Stimulated activated naive B cell treated with anti-CD40 and anti-IgM and Interleukin-4, amounts not matched to agents 10 μg/mL and 1 μg/mL and 100 μg/mL, for 72 hours (primary cell): ENCODE measurements at places on chromosomes 3 and 15.

- no peak overlapping the region for H3K4me3 ChIP-seq
- no peak for DNase-seq
- no peak overlapping the region for H3K27ac ChIP-seq
- H3K27me3 ChIP-seq: peaks cover 67% of the 10 kb centered on the region
- H3K36me3 ChIP-seq: peaks cover 12% of the 10 kb centered on the region
Observed at GRCh38 chr3:158101335-158102241, 4.6 kb downstream of the SHOX2 start.

DNA sequence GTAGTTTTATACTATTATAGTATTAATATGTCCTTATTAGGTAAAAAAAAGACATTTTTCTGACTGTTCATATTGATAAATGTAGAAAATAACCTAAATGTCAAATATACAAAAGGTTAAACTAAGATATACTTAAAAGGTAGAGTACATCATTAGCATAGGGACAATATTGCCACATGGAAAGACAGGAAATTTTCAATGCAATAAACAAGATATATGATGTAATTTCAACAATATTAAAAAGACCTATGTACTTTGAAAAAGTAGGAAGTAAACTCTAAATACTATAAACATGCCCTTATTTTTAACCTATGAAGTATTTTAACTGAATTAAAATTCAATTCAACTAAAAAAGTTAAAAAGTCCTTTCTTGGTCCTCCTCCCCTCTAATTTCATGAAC, 1.9 kb downstream of the SPG11 start:
- DNase-seq: no peak
- H3K36me3 ChIP-seq: peaks cover 11% of the 10 kb centered on the region
- peaks cover 25% of the 10 kb centered on the region for H3K4me1 ChIP-seq
- no peaks in the 10 kb centered on the region for H3K27me3 ChIP-seq
- peak overlapping the region; percentile 59 for H3K27ac ChIP-seq

DNA sequence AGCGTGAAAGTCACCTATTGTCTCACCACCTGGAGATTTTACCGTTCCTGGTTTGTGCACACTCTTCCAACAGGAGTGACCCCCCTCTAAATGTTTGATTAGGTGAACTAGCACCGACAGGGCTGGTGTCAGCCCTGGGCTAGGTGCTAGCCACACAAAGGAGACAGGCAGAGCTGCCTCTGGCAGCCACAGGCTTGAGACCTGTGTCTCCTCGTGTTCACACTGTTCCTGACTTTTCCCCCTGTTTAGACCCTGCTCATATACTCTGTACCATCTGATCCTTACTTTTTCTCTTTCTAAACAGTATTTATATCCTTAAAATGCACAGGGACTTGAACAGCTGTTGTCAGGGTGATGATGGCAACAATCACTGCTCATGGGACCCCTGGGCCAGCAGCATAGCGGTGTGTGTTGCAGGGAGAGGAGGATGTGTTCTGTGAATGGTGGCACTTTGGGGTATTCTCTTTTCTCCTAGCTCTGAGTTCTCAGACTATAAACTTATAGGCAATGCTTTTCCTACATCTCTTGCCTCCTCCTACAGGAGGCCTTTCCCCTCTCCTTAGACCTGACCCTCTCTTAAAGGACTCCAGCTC, 5.5 kb downstream of the CD80 start:
- peak overlapping the region; percentile 48 for H3K27ac ChIP-seq
- H3K36me3 ChIP-seq: peaks cover 75% of the 10 kb centered on the region

DNA sequence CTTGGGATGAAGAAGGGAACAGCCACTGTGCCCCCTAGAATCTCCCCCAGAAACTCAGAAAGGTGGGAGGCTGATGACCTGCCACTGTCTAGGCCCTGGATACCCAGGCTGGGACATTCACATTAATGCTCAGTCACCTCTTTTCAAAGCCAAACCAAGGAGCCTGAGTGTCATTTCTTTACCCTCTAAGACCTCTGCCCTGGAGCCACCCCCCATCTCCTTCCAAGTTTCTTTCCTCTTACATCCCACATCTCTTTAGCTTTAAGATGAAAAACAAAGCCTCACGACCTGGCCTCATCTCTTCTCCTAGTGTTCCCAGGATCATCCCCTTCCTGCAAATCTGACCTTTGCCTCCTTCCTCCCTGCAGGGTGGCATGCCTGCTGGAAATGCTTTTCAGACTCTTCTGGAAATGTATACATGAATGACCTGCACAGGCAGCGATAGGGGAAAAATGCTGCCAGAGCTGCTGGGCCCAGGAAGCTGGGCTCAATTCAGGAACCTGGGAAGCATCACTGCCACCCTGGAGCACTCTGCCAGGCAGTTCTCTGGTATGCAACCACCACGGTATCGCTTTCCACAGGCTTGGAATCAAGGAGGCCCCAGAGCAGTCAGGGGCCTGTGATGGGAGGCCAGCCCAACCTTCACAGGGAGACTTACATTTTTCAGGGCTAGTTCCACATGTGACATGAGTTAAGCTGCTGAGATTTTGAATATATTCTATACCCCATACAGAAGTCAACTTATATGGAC, 67.6 kb downstream of the DAPK2 start:
- no peak overlapping the region for H3K4me3 ChIP-seq
- H3K4me1 ChIP-seq: peaks cover 15% of the 10 kb centered on the region
- no peaks in the 10 kb centered on the region for H3K27me3 ChIP-seq
- DNase-seq: no peak
- H3K36me3 ChIP-seq: no peaks in the 10 kb centered on the region

DNA sequence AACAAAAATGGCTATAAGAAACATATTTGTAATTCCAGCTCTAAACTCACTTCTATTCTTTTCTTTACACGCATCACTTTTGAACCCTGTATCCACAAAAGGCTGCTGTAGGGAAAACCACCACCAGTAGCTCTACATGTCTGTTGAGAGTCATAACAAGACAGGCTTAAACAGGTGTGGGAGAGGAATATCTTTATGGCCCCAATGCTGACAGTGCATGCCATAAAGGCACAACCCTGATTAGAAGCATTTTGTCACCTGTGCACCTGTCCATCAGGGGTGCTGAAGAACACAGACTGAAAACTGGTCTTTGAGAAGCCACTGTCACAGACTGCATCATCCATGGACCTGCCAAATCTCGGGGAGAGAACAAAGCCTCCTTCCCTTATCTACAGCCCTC, 11.6 kb upstream of the CSPG5 start:
- no peak for DNase-seq
- peaks cover 1% of the 10 kb centered on the region for H3K4me1 ChIP-seq
- peaks cover 64% of the 10 kb centered on the region for H3K36me3 ChIP-seq
- no peaks in the 10 kb centered on the region for H3K27me3 ChIP-seq

GRCh38 chr15:68310804-68311463, 33.4 kb downstream of the FEM1B start:
- H3K27me3 ChIP-seq: no peaks in the 10 kb centered on the region
- no peaks in the 10 kb centered on the region for H3K36me3 ChIP-seq
- DNase-seq: no peak
- H3K4me1 ChIP-seq: peaks cover 6% of the 10 kb centered on the region
- no peak overlapping the region for H3K4me3 ChIP-seq

DNA sequence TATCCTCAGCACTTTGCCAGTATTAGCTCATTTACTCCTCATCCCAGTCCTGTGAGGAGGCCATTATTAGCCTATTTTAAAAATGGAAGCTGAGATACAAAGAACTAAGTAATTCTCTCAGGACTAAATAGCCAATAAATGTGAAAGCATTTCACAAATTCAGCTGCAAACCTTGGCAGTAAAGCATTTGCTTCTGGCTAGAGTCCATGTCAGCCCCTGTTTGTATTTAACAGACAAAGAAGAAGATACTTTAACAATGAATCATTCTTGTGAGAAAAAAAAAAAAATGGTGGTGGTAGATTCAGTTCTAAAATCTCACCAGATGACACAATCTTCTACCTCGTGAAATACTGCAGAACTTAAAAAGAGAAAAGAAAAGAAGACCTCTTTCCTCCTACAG, 85.0 kb upstream of the CNTN6 start:
- H3K27ac ChIP-seq: no peak overlapping the region
- H3K4me1 ChIP-seq: no peaks in the 10 kb centered on the region
- no peaks in the 10 kb centered on the region for H3K36me3 ChIP-seq
- no peak overlapping the region for H3K4me3 ChIP-seq
- H3K27me3 ChIP-seq: no peaks in the 10 kb centered on the region

- H3K27me3 ChIP-seq: peaks cover 5% of the 10 kb centered on the region
- no peaks in the 10 kb centered on the region for H3K36me3 ChIP-seq
- DNase-seq: no peak
- no peak overlapping the region for H3K27ac ChIP-seq
Observed at GRCh38 chr3:50147861-50148260, 7.3 kb upstream of the SEMA3F start.

DNA sequence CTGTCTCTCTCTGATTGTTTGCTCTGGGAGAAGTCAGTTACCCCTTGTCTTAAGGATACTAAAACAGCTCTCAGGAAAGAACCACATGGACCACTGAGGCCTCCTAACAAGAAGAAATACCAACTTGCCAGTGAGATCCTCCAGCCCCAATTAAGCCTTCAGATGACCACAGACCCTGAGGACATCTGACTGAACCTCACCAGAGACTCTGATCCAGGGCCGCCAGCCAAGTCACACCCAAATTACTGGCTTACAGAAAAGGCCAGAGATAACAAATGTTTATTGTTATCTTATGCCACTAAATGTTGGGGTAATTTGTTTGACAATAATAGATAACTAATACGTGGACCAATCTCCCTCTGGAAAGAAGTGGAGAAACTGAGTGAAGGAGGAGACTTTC, 40.2 kb downstream of the SLC12A8 start:
- H3K4me3 ChIP-seq: no peak overlapping the region
- no peak for DNase-seq
- no peaks in the 10 kb centered on the region for H3K4me1 ChIP-seq
- H3K27ac ChIP-seq: no peak overlapping the region
- H3K27me3 ChIP-seq: peaks cover 16% of the 10 kb centered on the region
- H3K36me3 ChIP-seq: peaks cover 10% of the 10 kb centered on the region

GRCh38 chr3:15052335-15053242, 12.5 kb downstream of the MRPS25 start:
- H3K36me3 ChIP-seq: peaks cover 64% of the 10 kb centered on the region
- H3K27me3 ChIP-seq: no peaks in the 10 kb centered on the region
- peaks cover 44% of the 10 kb centered on the region for H3K4me1 ChIP-seq
- DNase-seq: no peak
- H3K27ac ChIP-seq: peak overlapping the region; percentile 92
- H3K4me3 ChIP-seq: no peak overlapping the region

GRCh38 chr3:129371041-129371826, 57.2 kb downstream of the EFCAB12 start:
- H3K4me1 ChIP-seq: no peaks in the 10 kb centered on the region
- H3K36me3 ChIP-seq: peaks cover 3% of the 10 kb centered on the region
- no peak for DNase-seq

DNA sequence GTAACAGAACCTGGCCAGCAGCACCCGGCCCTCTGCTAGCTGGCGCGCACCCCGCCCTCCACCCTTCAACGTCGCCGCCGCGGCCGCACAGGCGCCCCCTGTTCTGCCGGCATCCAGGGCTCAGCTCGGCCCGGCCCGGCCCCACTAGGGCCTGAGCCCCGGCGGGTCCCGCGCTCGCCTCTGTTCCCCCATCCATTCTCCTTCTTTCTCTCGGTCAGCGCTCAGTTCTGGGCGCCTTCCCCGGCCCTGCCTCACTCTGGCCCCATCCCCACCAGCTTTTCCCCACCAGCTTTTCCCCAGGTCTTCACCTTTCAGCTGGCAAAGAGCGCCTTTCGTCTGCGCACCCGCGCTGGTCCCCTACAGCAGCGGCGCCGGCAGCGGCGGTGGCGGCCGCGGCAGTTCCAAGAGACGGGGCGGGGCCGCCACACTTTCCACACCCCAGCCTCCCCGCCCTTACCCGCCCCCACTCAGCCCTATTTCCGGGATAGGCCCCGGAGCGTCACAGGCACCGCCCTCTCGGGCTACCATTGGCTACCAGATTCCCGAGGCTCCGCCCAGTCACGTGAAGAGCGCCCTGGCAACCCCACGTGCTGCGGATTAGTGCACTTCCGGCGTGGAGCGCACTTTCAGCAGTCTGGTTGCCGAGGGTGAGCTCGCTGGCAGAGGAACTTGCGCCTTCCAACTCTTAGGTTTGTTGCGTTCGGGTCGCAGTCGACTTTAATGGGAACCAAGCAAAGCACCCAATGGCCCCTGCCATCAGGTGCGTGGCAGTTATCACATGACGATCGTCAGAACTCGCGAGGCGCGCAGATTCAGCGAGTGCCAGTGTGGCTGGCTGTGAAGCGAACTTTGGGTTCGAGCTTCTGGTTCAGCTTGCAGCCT, at the start of gene EIF5A2:
Gene EIF5A2 (minus strand): TSS at position 403 of the 882 bp plus-strand sequence. CDS start 831 bp downstream, outside the sequence.
- H3K4me3 ChIP-seq: peak within 1 kb of the TSS; percentile 91
- peak; percentile 85 for DNase-seq
- no peaks in the 10 kb centered on the region for H3K36me3 ChIP-seq
- peak within 1 kb of the TSS; percentile 98 for H3K27ac ChIP-seq

DNA sequence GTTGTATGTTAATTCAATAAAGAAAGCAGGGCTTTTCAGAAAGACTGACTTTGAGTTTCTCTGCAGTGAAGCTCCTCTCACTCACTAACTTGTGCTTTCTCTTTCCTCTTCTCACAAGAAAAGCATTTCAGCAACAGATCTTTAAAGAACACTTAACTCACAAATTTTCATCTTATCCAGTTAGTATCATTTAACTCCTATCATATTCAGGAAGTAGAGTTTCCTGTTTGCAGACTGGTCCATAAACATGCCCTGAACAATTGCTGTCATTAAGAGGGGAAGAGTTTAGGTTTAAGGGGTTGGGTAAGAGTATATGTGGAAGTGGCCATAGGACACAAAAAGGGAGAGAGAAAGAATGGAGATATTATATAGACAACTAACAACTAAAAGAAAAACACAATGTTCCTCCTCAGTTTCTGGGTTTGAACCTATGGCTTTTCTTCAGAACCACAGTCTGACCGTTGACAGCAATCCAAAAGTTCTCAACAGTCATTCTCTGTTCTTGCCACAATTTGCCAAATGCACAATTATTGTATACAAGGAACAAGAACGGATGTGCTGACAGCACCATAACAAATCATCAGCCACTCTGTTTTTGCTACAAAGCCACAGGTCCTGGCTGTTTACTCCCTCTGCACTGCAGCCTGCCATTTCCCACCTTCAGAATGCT, 63.9 kb downstream of the CHAC1 start:
- peaks cover 13% of the 10 kb centered on the region for H3K4me1 ChIP-seq
- peak overlapping the region; percentile 48 for H3K27ac ChIP-seq
- no peak for DNase-seq
- peaks cover 30% of the 10 kb centered on the region for H3K36me3 ChIP-seq
- no peaks in the 10 kb centered on the region for H3K27me3 ChIP-seq

DNA sequence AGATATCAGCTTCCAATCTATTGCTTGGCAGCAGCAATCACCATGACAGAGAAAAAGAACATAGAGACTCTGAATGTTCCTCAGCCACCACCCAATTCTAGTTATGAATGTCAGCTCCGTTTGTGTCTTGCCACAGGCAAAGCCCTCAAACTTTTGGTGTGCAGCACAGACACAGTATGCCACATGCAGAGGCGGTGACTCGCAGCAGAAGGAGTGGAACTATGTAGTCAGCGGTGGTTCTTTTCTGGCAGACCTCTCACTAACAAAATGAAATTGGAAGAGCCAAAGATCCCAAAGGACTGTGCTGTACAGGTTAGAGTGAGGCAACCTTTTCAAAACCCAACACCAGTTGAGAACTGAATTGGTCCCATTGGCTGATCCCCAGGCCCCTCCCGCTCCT, 220.9 kb downstream of the SLC9A9 start:
- H3K36me3 ChIP-seq: peaks cover 1% of the 10 kb centered on the region
- no peaks in the 10 kb centered on the region for H3K4me1 ChIP-seq
- H3K27ac ChIP-seq: no peak overlapping the region
- no peaks in the 10 kb centered on the region for H3K27me3 ChIP-seq

- H3K36me3 ChIP-seq: no peaks in the 10 kb centered on the region
- H3K27ac ChIP-seq: no peak overlapping the region
- H3K4me1 ChIP-seq: no peaks in the 10 kb centered on the region
- no peak for DNase-seq
- no peak overlapping the region for H3K4me3 ChIP-seq
Observed at GRCh38 chr3:117903226-117903625, 1131.4 kb downstream of the IGSF11 start.
